ENCODE measurements at places on chromosomes 4 and X.

DNA sequence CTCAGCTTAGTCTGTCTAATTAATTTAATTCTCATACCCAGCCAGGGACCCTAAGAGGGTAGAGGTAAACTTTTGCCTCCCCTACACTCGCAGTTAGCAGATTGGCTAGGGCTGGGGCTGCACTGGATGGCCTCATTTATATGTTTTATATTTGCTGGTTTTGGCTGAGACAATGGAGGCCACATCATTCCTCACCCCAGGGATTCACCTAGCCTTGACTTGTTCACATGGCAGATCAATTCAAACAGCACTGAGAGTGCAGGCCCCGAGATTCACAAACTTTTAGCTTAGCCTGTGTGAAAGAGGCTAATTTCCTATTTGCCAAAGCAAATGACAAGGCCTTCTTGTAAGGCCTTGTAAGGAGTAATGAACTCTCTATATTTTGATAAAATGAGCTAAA lies 844.4 kb downstream of the ARAP2 start:
- no peak for DNase-seq

DNA sequence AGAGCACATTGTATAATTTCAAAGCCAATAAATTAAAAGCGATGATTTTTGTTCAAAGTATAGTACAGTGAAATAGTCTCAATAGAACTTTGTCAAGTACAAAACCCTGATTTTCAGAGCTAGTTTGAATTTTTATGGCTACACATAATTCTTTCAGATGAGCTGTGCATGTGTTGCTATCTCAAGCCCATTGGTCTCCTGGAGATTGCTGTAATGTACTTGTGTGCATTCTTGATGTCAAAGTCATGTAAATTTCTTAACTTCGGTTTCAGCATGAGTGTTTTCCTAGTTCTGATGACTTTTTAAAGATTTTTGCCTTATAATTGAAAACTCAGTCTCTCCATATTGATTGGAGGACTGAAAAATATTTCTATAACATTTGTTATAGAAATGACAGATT lies 200.8 kb downstream of the CEP135 start:
- DNase-seq, result no peak

GRCh38 chrX:148354916-148355315 lies 145.5 kb upstream of the AFF2 start:
- no peak for DNase-seq

GRCh38 chr4:137934911-137935310 lies 307.2 kb downstream of the SLC7A11 start:
- DNase-seq, result no peak

- no peak for DNase-seq
Observed at GRCh38 chr4:1246901-1247863, 1.7 kb downstream of the CTBP1 start.

DNA sequence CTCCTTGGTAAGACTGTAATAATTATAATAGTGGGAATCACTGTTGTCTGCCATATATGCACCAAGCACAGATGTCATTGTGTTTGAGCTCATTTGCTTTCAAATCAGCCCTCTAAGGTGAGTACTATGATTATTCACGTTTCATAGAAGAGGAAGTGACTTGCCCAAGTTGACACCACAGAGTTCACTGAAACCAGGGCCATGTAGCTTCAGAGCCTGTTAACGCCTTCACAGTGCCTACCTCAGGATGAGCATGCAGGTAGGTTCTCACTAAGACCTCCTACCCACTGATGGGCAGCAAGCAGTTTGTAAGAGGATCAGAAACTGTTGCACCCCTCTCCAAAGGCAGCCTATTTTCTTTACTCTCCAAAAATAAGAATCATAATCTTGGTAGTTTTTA lies 27.4 kb downstream of the TMPRSS11A start:
- no peak for DNase-seq

DNA sequence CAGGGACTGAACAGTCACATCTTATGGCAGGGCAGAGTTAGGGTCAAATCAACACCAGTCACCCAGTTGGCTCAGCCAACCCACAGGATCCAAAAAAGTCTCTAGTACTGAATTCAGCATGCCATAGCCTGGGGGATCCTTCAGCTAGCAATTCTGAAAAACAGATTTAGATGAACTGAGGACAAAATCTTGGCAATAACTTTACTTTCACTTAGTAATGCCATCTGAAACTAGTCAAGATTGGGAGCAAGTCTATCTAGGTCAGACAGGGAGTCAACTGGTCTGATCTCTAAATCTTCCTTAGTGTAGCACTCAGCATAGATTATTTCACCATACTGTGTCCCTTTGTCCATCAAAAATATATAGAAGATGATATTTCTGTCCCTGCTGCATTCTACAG lies 76.0 kb downstream of the HHIP start:
- no peak for DNase-seq
